Stimulated activated CD4-positive, alpha-beta T cell treated with anti-CD3 and anti-CD28 coated beads, Interleukin-12 subunit alpha, Interleukin-12 subunit beta, amount 100 ng/mL, for 4 hours (primary cell): ENCODE measurements at places on chromosomes 11 and 22.

- no peak for DNase-seq
These were observed 359.0 kb downstream of the LARGE1 start for GRCh38 chr22:33561149-33561807.

GRCh38 chr11:128372977-128373376 lies 214.4 kb downstream of the ETS1 start:
- no peak for DNase-seq

GRCh38 chr11:113272281-113272680 lies 42.1 kb upstream of the TTC12 start:
- DNase-seq = no peak

DNA sequence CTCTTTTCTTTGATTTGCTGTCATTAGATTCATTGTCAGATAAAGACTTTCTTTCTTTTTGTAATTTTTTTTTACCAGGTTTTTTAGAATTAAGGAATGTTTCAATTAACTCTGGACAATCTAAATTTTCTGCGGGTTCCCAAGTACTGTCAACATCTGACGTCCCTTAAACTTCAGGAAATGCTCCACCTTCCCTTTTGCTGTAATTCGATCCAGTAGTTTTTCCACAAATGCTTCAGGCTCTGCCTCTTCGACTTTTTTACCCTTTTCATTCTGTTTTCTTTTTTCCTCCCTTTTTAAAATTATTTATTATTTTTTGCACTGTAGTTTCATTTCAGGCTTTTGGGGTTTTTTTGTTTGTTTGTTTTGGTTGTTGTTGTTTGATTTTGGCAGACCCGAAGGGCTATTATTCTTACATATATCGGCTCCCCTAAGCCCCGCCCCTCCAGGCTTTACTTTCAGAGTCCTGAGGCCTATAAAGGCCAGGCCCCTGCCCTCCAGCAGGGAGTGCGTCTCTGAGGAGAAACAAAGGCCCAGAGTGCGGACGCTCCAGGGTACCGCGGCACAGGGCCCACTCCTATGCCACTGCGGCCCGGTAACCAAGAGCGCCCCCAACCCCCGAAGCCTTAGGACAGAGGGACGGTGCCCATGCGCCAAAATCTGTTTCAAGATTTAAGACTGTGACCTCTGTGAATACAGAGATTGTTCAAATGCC lies 116.4 kb downstream of the TYR start:
- no peak for DNase-seq

GRCh38 chr11:119065369-119065768 lies 2.2 kb upstream of the VPS11 start:
- no peak for DNase-seq

DNA sequence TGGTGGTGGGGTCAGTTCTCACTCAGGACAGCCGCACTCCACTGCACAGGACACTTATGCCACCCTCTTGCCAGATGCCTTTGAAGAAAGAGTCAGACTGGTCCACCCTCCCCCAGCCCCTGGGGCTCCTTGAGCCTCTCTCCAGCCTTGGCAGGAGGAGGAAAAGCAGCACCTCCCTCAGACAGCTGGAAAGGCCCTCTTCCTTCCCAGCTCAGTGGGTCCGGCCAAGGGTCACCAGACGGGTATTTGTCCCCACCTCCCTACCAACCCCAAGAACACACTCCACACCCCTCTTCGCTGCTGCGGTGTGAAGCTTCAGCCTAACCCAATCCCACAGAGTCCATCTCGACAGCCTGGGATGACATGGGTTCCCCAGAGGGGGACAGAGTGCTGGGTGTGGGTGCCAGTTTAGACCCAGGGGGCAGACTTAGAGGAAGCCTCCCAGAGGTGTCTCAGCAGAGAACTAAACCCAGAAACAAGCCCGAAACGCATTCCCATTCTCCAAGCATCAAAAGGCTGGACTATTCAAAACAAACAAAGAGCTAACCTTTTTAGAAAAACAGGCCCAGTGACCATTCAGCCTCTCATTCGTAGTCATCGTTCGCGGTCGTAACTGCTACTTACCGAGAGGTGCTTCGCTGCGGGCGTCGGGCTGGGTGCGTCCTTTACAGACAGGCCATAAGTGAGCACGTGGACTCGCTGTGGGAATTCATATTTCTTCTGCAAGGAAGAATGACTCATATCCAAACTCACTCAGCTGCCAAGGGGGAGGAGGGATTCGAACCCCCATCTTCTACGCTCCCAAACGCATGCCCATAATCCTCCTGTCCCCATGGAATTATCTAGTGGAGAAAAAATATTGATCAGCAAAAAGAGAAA lies 57.5 kb upstream of the ANO1 start:
- DNase-seq = no peak

GRCh38 chr11:117438371-117439000 lies 110.8 kb downstream of the CEP164 start:
- no peak for DNase-seq

- peak; percentile 48 for DNase-seq
These were observed 56.9 kb downstream of the PACS1 start for GRCh38 chr11:66126808-66127555.

GRCh38 chr11:110297076-110297725 lies 787 bp upstream of the RDX start:
- no peak for DNase-seq

GRCh38 chr22:33328789-33329296 lies 270.7 kb upstream of the SYN3 start:
- no peak for DNase-seq

DNA sequence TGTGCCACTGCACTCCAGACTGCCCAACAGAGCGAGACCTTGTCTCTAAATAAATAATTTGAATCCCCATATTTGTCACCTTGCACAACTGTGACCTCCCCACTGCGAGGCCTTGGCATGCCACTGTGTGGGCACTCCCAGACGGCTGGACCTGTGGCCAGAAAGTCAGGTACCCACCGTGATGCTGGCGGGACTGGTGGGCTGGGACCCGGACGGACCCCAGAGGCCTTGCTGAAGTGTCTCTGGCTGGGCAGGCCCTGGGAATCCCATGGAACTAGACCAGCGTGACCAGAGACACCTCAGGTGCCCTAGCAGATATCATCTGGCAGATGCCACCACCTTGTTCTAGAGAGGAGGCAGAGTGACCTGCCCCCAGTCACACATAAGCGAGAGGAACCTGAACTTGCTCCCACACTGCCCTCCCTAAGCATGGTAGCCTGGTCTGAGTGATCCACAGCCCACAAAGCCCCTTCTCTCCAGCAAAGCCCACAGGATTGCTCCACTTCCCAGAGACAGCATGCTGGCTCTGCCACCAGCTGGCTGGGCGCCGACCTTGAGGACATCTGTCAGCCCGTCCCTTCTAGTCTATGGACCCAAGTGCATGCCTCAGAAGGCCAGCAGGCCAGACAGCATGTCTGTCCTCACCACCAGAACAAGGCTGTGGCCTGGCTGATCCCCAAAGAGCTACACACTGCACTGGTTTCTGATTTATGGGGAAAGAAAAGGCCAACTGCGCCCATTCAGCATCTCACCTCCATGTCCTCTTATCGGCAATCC lies 9.5 kb downstream of the MACROD1 start:
- no peak for DNase-seq

DNA sequence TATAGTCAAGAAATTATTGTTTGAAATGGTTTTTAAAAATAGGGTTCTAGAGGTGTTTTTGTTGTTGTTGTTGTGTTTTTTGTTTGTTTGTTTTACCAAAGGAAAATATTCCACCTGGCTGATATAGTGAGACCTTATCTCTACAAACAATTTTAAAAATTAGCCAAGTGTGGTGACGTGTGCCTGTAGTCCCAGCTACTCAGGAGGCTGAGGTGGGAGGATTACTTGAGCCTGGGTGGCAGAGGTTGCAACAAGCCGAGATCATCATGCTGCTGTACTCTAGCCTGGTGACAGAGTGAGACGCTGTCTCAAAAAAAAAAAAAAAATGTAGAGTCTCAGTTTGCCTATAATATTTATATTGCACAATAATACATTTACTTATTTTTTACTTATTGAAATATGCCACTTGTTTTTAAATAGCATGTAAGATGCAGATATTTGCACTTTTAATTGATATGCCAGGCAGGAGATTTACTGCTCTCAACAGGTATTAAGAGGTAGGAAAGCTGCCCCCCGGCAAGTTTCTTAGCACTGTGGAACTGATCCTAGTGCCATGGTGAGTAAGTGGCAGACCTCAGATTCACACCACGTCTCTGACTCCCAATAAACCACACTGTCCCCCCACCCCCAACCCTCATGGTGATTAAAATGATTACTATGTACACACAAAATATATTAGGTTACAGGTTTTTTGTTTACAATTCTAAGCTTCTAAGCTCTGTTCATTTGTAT lies 157.4 kb downstream of the TEAD1 start:
- DNase-seq = no peak

DNA sequence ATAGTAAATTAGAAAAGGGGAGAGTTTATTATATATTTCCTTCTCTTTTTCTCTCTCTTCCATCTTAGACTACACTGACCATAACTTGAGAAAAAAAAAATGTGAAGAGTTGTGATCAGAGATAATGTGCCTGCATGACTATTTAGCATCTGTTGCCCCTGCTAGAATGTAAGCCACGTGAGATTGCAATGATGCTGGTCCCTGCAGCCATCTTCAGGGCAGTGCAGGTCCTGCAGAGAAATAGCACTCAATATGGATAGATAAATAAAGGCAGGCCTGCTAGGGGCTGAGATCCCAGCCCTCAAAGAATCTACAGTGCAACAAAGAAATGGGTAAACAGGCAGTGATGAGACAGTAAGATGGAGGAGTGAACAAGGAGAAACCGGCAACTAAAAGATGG lies 7.8 kb upstream of the DKK3 start:
- no peak for DNase-seq

DNA sequence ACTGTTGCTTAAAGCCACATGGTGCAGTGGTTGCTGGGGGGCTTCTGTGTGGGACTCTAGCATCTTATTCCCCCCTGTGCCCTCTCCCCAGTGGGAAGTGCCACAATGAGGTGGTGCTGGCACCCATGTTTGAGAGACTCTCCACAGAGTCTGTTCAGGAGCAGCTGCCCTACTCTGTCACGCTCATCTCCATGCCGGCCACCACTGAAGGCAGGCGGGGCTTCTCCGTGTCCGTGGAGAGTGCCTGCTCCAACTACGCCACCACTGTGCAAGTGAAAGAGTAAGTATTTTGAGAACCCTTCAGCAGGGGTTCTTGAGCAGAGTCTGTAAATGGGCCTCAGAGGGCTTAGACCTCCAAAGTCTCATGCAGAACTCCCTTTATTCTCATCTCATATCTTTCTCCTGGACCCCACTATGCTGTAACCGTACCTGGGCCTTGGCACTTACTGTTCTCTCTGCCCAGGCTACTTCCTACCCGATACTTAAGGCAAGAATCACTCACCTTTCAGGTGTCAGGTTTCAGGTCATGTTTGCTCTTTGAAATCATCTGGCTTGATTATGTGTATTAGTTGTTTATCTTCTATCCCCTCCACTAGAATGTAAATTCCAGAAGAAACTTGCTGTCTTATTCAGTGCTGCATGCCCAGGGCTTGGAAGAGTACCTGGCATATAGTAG lies 32.4 kb downstream of the PIK3IP1 start:
- no peak for DNase-seq

DNA sequence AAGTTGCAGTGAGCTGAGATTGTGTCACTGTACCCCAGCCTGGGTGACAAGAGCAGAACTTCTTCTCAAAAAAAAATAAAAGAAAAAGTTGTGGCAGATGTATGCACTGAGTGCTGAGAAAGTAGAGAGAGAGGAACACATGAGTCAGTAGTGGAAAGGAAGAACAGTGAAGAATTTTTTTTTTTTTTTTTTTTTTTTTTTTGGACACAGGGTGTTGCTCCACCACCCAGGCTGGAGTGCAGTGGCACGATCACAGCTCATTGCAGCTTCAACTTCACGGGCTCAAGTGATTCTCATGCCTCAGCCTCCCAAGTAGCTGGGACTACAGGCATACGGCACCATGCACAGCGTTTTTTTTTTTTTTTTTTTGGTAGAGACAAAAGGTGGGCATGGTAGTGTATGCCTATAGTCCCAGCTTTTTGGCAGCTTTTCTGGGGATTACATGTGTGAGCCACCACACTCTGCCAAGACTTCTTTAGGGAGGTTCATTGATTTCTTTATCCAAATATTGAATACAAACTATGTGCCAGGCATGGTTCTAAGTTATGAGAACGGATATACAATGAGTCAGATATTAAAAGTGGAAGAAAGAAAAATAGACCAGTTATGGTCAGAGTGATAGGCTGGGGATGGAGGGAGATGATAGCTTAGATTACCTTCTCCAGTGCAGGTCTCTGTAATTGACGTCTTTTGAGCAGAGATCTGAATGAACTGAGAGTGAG lies 62.0 kb downstream of the YAP1 start:
- DNase-seq = no peak

DNA sequence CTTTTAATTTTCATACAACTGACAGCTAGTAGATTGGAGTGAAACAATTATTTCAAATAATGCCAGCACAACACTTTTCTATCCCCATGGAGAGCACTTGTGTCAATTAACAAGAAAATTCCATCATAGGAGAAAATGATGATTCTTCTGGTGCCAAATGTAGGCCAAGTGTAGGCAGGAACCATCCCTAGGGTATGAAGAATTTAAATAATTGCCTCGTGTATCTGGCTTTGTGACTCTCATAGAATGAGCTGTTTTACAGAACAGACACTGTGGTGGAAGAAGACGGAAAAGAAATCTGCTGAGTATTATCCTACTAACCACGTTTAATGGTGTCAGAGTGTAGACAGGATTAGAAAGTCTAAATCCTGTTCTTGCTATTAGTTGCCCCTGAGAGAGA lies 1542.2 kb downstream of the LRRC4C start:
- DNase-seq = no peak

- DNase-seq = no peak
These were observed 184.5 kb downstream of the SOX6 start for GRCh38 chr11:16171882-16172281.

DNA sequence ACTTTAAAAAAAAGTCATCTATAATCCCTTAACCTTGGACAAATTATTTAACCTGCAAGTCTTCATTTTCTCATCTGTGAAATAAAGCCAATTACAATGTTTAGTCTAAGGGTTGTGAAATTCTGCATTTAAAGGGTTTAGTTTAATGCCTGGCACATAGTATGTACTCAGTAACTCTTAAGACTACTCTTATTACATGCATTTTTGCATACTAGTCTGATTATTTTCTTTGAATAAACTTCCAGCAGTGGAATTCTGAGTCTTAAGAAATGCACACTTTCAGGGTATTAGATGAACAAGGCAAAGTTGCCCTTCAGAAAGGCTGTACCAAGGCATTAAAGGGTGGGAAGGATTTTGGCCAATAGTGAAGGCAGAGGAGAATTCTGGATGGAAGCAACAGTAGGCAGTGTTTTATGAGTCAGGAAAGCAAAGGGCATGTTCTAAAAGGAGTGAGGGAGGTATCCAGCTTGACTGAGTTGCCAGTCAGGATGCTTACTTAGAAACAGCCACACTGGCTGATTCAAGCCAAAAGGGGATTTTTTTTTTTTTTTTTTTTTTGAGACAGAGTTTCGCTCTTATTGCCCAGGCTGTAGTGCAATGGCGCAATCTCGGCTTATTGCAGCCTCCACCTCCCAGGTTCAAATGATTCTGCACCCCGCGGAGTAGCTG lies 50.5 kb downstream of the SWAP70 start:
- no peak for DNase-seq
